Hypothalamus (tissue), 51 donors: ENCODE measurements at places on chromosomes 5 and 9.

DNA sequence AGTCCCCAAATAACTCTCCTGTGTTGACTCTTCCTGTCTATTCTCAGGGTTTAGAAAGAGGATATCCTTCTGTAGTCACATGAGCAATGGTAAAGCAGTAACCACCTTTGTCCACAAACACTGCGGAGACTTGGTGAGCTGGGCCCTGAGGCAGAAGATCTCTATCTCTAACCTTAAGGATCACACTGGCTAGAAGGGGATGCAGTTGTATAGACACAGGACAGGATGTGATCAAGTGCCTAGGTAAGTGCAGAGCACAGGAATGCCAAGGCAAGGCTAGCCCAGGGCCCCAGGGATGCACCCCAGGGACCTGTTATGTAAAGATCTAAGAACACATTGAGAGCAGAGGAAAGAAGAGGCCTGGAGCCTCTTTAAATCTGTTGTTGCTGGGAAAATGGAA is 610.5 kb downstream of the IRX1 start:
- no peak for DNase-seq

DNA sequence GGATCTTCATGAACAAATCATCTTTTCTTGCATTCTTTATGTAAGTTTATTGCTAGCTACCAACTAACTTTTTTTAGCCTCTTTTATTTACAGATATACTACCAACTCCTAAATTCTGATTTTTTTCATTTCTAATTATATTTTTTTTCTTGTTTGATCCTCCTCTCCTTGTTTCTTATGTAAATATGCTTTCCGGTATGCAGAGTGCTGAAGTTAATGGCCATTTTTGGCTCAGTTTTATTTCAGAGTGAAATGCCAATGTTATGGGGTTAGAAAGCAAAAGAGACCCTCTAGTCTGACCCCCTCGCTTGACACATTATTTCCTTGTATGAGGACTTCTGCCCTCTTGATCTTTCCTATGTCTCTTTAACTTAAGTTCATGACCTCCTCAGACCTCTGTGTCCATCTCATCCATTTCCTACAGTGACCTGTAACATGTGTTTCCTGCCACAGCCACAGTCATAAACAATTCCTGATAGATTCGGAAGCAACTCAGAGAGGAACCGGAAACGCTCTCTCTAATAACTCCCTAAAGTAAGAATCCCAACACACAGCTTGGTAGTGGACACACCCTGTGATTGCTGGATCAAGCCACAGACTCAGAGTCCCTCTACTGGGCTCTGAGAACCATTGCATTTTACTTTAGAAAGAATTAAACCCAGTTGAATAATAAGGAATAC is 42.9 kb upstream of the AFAP1L1 start:
- DNase-seq = no peak

GRCh38 chr5:137316346-137316736 is 182.8 kb downstream of the SPOCK1 start:
- no peak for DNase-seq

GRCh38 chr9:93183663-93184431 is at the start of gene WNK2:
Gene WNK2, plus strand, starts transcription at chr9:93184139. Its CDS starts 791 bp downstream, at chr9:93184930.
- DNase-seq = no peak

- DNase-seq = no peak
Measured at GRCh38 chr5:57111993-57112392, 61.9 kb upstream of the GPBP1 start.

- no peak for DNase-seq
Measured at GRCh38 chr9:72313507-72313906, 51.5 kb downstream of the ZFAND5 start.

GRCh38 chr9:133527444-133527920 is 2.7 kb upstream of the MYMK start:
- peak; percentile 56 for DNase-seq

DNA sequence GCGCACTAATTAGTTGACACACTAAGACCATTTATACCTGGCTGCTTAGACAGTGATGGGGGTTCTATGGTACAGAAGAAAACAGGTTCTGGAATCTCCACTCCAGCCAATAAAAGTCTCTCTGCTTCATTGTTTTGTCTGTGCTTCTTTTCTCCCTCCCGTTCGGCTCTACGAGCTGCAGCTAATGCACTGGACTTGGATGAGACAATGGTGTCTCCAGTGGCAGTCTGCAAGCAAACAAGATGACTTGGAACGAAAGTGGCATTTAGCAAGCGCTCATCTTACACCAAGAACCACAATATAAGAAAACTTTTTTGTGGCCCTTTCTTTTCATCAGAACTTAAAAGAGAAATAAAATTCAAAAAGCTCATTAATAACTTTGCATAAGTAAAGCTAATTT is 30.2 kb downstream of the GFM2 start:
- no peak for DNase-seq

DNA sequence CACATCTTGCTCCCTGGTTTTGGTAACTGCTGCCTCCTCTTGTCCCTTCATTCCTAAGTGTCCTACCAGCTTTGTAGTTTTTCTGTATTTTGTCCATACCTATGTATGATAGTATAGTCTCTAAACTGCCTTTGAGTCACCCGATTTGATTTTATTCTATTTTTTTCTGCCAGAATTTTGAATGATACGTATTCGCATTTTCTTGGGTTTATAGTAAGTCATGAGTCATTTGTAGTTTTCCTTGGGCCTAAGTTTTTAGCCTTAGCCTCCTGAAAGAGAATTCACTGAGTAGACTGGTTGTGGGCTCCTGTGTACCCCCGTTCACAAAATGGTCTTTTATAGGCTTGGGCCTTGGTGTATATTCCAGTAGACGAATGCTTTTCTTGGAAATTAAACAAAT is 59.6 kb downstream of the LRRTM2 start:
- no peak for DNase-seq

- no peak for DNase-seq
Measured at GRCh38 chr5:31158686-31159085, 34.8 kb upstream of the CDH6 start.
